CD4-positive, CD25-positive, alpha-beta regulatory T cell (primary cell): ENCODE measurements at places on chromosomes 4 and X. TPM values are rescaled to one million over a fixed set of nuclear protein-coding genes. Genes with fewer than 3 reads are reported as not detected.

The DGKK gene
- polyA plus RNA-seq, result not detected

The BRS3 gene
- polyA plus RNA-seq, result not detected

The ADGRL3 gene
- not detected for polyA plus RNA-seq

The MAGEC1 gene
- not detected for polyA plus RNA-seq

The SORCS2 gene
- polyA plus RNA-seq, result not detected

The FAM90A26 gene
- polyA plus RNA-seq, result not detected

The AVPR2 gene
- not detected for polyA plus RNA-seq

The TRAM1L1 gene
- not detected for polyA plus RNA-seq

The DAPP1 gene
- 32.6 TPM for polyA plus RNA-seq

The PLXNB3 gene
- not detected for polyA plus RNA-seq

The CHM gene
- polyA plus RNA-seq, result 8.4 TPM

The ATP1B4 gene
- not detected for polyA plus RNA-seq

GRCh38 chrX:20517565-20517964, 250.9 kb upstream of the RPS6KA3 start:
- no peak for DNase-seq

GRCh38 chr4:80202741-80203553, 5.6 kb downstream of the PRDM8 start:
- DNase-seq, result peak; percentile 42

GRCh38 chr4:152398060-152398459, 137.8 kb downstream of the FBXW7 start:
- DNase-seq, result no peak

DNA sequence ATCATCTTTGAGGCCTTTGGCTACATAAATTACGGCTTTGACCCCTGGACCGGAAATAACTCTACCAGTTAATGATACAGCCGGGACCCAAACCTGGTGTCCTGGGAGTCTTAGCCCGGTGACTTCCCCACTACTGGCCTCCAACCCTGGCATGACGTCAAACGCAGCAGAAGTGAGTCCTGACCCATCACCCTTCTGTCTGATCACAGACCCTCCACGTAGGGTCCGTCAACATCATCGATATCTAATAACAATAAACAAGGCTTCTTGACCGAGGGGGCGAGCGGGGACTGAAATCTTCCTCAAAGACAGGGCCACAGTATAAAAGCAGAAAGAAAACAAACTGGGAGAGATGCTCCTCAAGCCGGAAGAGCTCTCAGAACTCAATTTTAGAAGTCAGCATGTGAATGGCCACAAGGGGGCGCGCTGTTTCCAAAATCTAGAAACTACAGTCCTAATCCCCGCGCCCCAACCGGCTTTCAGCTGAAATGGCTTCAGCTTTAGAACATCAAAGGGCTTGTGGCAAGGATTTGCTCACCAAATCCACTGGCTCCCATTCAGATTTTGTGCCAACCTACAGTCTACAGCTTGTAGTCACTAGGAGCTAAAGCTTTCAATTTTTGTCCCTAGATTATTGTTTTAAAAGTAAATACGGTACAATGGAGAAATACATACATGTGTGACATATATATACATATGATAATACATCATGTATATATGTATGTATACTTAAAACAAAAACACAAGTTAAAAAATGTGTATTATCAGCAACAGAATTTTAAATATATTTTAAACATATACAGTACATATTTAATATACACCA, 46.4 kb upstream of the ENPP6 start:
- DNase-seq, result peak; percentile 89

DNA sequence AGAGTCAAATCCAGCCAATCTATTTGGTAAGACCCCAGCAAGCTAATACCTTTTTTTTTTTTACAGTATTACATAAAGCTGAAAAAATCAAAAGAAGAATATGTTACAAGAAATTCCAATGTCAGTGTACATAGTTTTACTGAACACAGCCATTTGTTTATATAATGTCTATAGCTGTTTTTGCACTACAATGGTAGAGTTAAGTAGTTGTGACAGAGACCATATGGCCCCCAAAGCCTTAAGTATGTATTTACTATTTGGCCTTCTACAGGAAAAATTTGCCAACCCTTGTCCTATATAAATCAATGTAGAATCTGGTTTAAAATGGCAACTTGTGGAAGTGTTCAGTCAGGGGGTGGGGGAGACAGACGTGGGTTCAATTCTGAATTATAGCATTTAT, 60.7 kb downstream of the ANTXR2 start:
- no peak for DNase-seq

DNA sequence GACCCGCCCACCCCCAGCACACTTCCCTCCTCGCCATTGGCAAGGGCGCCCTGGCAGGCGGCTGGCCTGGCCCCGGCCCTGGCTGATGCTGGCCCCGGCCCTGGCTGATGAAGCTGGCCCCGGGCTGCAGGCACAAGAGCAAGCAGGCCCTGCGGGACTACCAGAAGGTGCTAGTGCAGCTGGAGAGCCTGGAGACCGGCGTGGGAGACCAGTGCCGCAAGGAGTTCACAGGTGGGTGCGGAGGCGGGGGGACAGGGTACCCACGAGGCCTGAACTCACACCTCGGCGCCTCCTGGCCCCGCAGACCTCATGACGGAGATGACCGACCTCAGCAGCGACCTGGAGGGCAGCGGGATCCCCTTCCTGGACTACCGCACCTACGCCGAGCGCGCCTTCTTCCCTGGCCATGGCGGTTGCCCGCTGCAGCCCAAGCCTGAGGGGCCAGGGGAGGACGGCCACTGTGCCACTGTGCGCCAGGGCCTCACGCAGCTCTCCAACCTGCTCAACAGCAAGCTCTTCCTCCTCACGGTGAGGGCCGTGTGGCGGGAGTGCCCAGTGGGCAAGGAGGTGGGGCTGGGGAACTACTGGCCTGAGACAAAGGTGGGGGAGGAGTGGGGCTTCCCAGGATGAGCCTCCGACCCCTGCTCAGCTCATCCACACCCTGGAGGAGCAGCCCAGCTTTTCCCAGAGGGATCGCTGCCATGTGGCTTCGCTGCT, 6.1 kb upstream of the SRPK3 start:
- no peak for DNase-seq

- no peak for DNase-seq
Measured at GRCh38 chr4:169626331-169627282, 6.2 kb downstream of the CLCN3 start.

DNA sequence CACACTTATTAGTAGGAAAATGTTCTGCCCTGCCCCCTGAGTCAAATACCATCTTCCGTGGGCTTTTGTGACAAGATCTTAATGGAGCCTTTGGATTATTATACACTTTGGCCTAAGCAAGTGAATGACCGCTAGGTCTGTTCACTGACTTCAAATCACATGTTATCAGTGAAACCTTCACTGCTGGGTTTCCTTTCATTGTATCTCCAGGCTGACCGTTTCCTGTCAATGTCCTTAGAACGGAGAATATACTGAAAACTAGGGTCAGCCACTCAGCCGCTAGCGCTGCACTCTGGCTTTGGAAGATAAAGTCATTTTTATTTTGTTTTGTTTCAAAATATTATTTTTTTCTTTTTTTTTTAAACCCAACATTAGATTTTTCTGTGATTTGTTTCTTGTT, 107.0 kb upstream of the TLL1 start:
- no peak for DNase-seq

DNA sequence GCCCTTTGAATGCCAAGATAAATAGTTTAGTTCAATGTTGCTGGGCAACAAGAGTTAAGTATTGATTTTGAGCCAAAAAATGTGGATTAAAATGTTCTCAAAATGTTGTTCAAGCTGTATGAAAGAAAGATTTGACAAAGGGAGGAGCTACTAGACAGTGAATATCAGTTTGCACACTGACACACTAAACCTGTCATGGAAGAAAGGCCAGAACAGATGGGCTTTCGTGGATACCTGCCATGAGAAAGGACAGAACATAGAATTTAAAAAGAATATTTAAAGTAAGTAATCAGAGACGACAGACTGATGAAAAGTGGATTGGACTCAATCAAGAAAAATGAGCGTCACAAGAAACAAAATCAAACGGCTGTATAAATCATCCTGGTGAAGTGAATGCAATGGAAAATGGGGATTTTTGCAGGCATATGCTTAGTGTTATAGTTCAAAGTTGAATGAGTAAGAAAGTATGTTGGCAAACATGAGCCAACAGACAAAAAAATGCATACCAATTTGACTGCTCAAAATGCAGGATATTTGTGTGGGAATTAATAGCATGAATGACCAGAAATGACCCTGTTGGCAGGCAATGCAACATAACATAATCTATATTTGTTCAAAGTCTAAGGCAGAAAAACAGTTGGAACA, 7.4 kb downstream of the PCDH18 start:
- no peak for DNase-seq

GRCh38 chrX:99305573-99305972, 1104.5 kb downstream of the PCDH19 start:
- no peak for DNase-seq

GRCh38 chr4:75997081-75997480, 6.3 kb upstream of the SDAD1 start:
- DNase-seq, result no peak

GRCh38 chr4:2963966-2964471, 648 bp downstream of the GRK4 start:
- DNase-seq, result no peak

GRCh38 chr4:143021384-143021783, 163.3 kb upstream of the USP38 start:
- no peak for DNase-seq

GRCh38 chrX:38657562-38657961, 96.2 kb downstream of the TSPAN7 start:
- no peak for DNase-seq

GRCh38 chr4:104163820-104164219, 330.9 kb downstream of the CXXC4 start:
- DNase-seq, result no peak

GRCh38 chrX:150196285-150196684, 166.8 kb upstream of the MAMLD1 start:
- DNase-seq, result no peak

DNA sequence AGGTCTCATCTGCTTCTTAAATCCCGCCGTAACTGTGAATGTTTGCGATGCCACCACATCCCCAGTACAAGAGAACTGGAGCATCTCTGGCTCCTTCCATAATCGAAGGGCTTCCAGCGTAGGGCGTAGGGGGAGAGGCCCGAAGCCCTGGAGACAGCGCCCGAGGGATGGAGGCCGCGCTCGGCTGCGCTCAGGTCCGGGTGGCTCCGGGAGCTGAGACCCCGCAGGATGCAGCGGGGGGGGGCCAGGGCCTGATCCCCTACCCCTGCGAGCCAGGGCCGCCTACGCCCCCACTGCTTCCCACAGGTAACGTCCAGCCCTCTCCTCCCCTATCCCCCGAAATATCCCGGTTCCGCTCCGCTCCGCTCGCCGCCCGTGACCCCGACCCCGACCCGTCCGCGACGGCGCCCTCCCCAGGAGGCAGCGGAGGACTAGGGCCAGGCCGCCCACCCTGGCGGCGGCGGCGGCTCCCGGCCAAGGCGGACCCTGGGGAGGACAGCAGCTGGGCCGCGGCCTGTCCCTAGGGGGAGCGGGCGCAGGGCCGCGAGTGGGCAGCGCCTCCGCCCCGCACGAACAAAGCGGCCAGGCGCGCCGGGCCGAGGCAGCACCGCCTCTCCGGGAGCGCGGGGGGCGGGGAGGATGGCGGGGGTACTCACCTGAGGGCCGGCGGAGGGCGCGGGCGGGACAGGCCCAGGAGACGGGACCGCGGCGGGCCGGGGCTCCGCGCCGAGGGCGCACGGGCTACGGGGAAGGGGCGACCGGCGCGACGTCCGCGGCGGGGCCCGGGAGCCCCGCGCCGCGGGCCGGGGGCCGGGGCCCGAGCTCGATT, 723 bp downstream of the WDFY3 start:
- no peak for DNase-seq

DNA sequence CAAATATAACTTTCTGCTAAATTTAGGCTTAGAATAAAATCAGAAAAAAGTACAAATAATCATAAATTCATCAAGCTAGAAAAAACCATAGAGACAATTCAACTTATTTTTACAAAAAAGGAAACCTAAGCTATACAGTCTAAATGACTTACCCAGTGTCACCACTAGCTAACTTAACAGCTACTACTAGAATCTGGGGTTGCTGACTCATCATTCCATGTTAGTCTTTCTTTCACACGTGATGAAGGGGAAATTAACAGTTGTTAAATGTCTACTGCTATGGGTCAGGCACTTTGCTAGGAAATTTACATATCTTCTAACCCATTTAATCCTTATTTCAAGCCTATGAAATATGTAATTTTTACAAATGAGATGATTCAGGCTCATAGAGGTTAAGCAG, 349.3 kb upstream of the GALNT7 start:
- DNase-seq, result no peak

GRCh38 chr4:183722731-183723560, 63.9 kb downstream of the TRAPPC11 start:
- peak; percentile 63 for DNase-seq

GRCh38 chr4:30600246-30601017, 119.7 kb upstream of the PCDH7 start:
- no peak for DNase-seq

DNA sequence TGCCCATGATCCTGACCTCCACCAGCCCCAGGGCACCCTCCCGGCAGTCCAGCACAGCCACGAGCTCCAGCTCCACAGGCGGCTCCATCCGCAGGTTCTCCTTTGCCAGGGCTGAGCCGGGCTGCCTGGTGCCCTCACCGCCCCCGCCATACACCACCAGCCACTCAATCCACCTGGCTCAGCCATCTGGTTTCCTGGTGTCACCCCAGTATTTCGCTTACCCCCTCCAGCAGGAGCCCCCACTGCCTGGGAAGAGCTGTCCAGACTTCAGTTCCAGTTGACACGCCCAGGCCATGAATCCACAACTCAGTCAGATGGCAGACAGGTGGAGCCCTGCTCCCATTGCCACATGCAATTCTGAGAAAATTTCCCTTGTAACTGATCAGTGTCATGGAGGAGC, 3.9 kb downstream of the SHISA3 start:
- no peak for DNase-seq

DNA sequence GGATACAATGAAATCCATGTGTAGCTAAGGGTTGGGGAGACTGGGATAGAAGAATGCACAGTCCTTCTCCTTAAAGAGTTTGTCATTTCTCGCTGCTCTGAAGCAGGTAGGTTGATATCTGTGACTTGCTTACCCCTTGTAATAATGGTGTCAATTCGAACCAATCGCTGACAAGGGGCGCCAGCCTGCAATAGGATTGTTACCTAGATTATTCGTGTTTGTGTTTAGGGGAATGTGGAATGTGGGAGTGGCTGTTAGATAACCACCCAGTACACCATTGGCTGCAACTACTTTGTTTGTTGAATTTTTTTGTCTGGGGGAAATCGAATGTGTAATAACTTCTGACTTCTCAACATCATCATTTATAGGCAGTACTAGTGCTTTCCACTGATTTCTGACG, 141.6 kb downstream of the LARP7 start:
- DNase-seq, result no peak

GRCh38 chrX:153944800-153945150, 332 bp upstream of the RENBP start:
- no peak for DNase-seq

- no peak for DNase-seq
Measured at GRCh38 chr4:183758758-183759447, 99.8 kb downstream of the TRAPPC11 start.

DNA sequence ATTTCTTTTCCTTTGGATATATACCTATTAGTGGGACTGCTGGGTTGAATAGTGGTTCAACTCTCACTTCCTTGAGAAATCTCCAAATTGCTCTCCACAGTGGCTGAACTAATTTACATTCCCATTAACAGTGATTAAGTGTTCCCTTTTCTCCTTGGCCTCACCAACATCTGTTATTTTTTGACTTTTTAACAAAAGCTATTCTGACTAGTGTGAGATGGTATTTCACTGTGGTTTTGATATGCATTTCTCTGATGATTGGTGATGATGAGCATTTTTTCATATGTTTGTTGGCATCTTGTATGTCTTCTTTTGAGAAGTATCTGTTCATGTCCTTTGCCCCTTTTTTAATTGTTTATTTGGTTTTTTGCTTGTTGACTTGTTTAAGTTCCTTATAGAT, 413.0 kb downstream of the MAPK10 start:
- DNase-seq, result no peak

GRCh38 chr4:139794158-139794954, 128.7 kb downstream of the MGST2 start:
- DNase-seq, result no peak
